ENCODE measurements at places on chromosomes 4 and X.
A peak's percentile ranks its signal among the peaks of the same experiment; 100 is the strongest.

GRCh38 chrX:22135994-22136684 is 104.0 kb downstream of the PHEX start:
- DNase-seq = peak; percentile 45

DNA sequence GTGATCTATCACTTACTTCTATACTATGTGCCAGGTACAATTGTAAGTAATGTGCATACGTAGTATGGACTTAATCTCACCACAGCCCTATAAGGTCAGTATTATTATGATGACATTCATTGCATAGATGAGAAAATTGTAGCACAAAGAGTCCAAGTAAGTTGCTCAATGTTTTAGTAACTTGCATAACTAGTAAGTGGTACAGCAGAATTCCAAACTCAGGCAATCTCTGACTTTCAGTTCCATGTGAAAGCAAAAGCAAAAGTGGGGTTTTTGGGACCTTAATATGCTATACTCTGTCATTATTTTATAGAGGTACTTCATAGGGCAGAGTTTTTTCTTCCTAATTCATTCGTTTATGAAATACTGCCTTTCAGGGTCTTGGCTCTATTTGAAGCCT is 188.8 kb upstream of the VEGFC start:
- DNase-seq = no peak

DNA sequence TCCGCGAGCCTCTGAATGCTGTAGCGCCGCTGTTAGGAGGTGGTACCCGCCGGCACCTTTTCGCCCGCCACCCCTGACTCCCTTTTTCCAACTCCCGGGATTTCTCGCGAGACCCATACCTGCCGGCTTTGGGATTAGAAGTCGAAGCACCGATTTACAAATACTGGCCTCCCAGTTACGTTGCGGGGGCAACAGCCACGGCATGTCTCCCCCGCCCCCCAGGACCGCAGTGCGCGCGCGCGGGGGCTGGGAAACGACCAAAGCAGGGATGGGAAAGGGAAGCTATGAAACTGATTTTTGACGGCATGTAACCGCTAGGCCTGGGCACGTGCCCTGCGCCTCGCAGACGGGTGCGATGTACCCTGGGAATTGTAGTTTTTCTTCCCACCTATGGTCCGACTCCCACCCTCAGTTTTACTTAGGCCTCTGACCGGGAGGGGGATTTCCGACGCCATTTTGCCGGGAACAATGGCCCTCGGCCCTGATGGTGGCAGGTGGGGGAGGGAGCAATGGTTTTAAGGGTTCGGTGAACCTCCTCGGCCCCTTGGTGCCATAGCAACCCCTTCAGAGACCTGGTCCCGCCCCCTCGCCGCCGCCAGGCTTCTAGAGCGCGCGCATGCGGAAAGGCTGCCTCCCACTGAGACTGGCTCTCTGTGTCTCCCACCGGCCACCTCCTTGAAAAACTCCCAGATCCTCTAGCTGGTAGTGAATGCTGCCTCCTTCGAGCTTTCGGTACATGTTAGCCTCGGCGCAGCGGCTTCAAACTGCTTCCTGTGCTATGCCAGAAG is 772 bp upstream of the WNK3 start:
- DNase-seq = peak; percentile 20

DNA sequence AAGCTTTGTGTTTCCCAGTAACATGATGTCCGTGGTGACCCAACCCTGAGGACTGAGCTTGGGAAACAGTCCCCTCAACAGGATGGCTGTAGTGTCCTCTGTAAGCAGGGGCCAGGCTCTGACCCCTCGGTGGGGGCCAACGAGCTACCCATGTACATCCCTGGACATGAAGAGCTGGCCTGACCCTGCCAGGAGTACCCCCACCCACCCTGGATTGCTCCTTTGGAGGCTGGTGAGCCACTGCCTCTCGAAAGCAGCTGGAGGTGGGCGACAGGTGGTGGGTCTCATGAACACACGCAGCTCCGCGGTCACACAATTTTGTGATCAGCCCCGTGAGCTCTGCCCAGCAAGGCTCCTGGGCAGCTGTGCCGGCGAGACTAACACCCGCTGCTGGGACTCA is 33.5 kb downstream of the NSG1 start:
- DNase-seq = no peak

DNA sequence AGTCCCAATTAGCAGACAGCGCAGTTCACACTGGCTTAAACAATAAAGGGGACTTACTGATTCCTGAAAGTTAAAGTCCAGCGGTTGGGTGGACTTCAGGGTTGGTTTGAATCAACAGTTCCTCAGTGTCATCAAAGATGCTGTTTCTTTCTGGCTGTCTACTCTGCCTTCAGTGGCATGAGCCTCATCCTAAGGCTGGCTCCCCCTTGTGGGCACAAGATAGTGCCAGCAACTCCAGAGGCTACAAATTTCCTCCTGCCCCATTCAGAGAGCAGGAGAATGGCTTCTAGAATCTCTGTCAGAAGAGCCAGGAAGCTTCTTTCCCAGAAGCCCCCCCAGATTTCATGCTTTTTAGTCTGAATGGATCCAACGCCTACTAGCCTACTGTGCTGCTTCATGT is 82.4 kb upstream of the MTM1 start:
- peak; percentile 79 for DNase-seq

GRCh38 chr4:4625488-4625887 is 83.6 kb upstream of the STX18 start:
- no peak for DNase-seq

- peak; percentile 7 for DNase-seq
These were observed 22.4 kb upstream of the ARMCX4 start for GRCh38 chrX:101462892-101463291.

DNA sequence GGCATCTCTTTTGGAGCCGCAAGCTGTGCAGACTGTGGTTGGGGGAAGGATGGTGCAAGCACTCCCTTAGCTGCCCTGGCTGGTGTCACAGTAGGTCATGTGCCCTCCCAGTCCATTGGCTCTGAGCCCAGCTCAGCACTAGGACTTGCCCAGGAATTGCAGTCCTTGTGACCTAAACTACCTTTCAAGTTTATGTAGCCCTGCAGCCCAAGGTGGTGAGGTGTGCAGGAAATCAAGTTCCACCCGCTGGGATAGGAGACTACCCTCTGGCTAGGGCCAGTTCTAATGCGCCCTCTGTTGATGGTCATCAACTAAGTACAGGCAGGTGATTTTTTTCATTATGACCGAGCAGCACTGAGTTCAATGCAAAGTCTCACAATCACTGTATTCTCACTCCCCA is 335.2 kb downstream of the UBE2NL start:
- peak; percentile 5 for DNase-seq
